ENCODE measurements at places on chromosomes 12 and 14.

GRCh38 chr12:18689771-18690170, 48.0 kb downstream of the PLCZ1 start:
- DNase-seq, result peak; percentile 66

DNA sequence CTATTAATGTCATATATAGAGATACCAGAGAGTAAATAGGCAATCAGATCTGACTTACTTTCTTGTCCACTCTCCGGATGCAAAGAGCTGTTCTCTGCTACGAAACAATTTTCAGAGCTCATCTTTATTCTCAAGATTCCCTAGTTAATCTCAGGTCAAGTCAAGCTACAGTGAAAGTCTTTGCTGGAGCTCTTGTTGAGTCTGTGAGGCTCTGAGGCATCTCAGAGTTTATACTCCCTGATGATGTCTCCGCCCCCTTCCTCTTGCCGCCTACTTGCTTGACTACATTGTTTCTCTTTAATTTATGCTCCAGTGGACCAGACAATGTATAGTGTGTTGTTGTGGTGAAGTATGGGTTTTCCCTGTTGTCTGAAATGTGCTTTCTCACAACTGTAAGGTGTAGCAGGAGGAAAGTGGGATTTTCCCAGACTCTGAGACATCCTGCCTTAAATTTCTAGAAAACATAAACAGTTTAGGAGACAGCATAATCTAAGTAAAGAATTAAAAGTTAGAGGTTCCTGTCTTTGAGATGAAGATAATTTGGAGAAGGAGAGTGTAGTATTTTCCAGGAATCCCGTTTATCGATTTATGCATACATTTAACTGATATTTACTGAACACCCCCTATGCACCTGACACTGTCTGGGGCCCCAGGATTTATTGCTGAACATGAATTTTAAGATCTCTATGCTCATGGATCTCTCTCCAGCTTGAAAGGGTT, at the start of gene CD69:
CD69 (minus strand) TSS at position 203 of the 720 bp plus-strand sequence; CDS start at position 122, 81 bp downstream.
- DNase-seq, result peak; percentile 68

DNA sequence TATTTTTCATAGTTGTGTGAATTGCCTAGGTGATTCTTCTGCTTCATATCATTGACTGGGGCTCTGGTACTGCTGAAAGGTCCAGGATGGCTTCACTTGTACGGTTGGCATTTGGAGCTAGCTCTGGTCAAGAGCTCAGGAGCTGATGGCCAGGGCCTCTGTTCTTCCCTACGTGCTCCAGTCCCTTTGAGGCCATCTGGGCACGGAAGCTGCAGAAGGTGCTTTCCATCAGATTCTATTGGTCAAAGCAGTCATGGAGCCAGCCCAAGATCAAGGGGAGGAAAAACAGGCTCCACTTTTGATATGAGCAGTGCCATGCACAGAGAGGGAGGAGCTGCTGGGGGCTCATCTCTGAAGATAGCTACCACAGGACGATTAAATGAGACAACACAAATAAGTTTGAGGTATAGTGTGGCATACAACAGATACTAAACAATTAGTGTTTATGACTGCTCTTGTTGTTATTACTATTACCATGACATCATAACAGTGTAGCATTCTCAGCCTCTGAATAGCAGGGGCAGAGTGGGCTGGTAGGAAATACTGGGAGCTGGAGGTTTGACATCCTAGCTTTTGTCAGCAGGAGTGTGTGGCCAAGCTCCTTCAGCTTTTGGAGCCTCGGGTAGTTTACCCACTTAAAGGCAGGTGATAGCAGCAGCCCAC, 10.4 kb downstream of the KRT83 start:
- DNase-seq, result no peak

DNA sequence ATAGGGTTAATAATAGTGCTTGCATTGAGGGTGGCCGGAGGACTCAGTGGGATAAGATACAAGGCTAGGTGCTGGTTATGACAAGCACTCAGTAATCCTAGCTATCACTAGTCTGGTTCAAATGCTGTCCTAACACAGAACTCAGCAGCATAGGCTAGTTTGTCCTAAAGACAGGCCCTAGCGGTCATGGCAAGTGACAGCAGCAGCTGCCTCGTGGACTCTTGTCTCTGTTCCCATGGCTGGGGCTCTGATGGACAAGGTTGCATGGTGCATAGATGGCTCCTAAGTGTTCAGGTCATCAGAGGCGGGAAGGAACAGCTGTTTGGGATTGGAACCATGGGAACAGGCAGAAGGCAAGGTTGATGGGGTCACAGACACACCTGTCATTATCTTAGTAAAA, 42.4 kb upstream of the IGF1 start:
- DNase-seq, result no peak

GRCh38 chr12:50515587-50515986, 10.8 kb downstream of the DIP2B start:
- DNase-seq, result no peak

All from small intestine (tissue), 16 donors.